ENCODE measurements at places on chromosomes 3 and 15. TPM values are rescaled to one million over a fixed set of nuclear protein-coding genes. Genes with fewer than 3 reads are reported as not detected.

GRCh38 chr3:186638259-186638658 lies 1.9 kb upstream of the FETUB start:
- no peak for DNase-seq

GRM2 gene
- total RNA-seq = 2.4 TPM

CD47 gene
- 161 TPM for total RNA-seq

- DNase-seq = no peak
Observed at GRCh38 chr3:105527535-105527934, 160.8 kb downstream of the ALCAM start.

DNA sequence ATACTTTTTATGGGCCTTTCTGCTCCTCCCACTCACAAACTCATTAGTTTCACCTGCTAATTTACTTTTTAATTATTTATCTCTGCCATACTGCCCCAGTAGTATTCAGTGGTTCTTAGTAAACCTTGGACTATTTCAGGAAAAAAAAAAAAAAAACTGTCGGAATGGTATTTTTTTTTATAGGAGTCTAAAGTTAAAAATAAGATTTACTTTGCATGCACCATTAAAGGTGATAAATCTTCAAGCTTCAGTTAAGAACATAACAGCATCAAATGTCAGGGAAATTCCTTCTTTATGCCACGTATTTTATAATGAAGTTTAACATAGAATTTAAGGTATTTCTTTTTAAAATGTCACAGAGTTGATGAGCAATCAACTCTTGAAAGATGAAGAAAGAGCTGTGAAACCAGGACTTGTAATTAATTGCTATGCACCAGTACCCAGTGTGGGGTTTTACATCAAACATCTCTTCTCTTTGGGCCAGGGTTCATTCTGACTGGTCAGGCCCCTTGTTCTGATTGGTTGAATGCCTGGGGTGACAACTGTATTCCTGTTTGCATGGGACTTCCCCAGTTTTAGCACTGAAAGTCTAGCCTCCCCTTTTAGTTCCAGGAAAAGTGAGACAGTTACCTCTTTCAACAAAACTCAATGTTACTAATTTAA lies 40.3 kb upstream of the PTPRG start:
- no peak for DNase-seq

GRCh38 chr3:16828815-16829214 lies 55.9 kb upstream of the PLCL2 start:
- peak; percentile 63 for DNase-seq

CEP70 gene
- 14.5 TPM for total RNA-seq

RNU5B-1 gene
- 36.1 TPM for total RNA-seq

DNA sequence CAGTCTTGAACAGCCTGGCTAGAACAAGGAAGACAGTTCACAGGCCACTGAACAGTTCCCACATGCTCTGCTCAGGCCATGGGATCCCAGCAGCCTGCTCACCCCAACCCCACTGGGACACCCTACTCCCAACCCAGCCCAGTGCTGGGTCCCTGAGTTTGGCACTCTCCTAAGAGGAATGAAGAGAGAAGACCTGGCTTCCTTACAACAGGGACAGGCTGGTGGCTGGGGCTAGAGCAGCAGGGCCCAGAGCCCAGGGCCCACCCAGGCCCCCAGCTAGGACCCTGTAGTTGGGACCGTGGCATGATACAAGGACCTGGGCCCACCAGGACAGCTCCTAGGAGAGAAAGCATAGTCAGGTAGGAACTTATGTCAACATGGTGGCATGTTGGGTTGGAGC lies 43.4 kb downstream of the SEMA3G start:
- DNase-seq = no peak

- DNase-seq = no peak
Observed at GRCh38 chr3:134640378-134640777, 10.4 kb downstream of the KY start.

NCEH1 gene
- total RNA-seq = 6.8 TPM

- DNase-seq = peak; percentile 13
Observed at GRCh38 chr3:38834110-38834509, 18.1 kb upstream of the SCN10A start.

- DNase-seq = no peak
Observed at GRCh38 chr3:179681492-179682263, 28.8 kb downstream of the USP13 start.

POLR2H gene
- 74.4 TPM for total RNA-seq

- no peak for DNase-seq
Observed at GRCh38 chr3:38582316-38582715, 67.2 kb downstream of the SCN5A start.

- no peak for DNase-seq
Observed at GRCh38 chr3:110974902-110975301, 96.7 kb upstream of the NECTIN3 start.

GRCh38 chr3:105518203-105518602 lies 151.5 kb downstream of the ALCAM start:
- DNase-seq = no peak

GRCh38 chr15:63232405-63232804 lies 43.0 kb downstream of the RAB8B start:
- no peak for DNase-seq

GRCh38 chr3:105436687-105437086 lies 70.0 kb downstream of the ALCAM start:
- DNase-seq = no peak

GRCh38 chr3:122146466-122146865 lies 37.0 kb upstream of the CASR start:
- DNase-seq = peak; percentile 44

- no peak for DNase-seq
Observed at GRCh38 chr15:31372635-31373091, 46.0 kb downstream of the KLF13 start.

PROK2 gene
- total RNA-seq = 0.60 TPM

DNA sequence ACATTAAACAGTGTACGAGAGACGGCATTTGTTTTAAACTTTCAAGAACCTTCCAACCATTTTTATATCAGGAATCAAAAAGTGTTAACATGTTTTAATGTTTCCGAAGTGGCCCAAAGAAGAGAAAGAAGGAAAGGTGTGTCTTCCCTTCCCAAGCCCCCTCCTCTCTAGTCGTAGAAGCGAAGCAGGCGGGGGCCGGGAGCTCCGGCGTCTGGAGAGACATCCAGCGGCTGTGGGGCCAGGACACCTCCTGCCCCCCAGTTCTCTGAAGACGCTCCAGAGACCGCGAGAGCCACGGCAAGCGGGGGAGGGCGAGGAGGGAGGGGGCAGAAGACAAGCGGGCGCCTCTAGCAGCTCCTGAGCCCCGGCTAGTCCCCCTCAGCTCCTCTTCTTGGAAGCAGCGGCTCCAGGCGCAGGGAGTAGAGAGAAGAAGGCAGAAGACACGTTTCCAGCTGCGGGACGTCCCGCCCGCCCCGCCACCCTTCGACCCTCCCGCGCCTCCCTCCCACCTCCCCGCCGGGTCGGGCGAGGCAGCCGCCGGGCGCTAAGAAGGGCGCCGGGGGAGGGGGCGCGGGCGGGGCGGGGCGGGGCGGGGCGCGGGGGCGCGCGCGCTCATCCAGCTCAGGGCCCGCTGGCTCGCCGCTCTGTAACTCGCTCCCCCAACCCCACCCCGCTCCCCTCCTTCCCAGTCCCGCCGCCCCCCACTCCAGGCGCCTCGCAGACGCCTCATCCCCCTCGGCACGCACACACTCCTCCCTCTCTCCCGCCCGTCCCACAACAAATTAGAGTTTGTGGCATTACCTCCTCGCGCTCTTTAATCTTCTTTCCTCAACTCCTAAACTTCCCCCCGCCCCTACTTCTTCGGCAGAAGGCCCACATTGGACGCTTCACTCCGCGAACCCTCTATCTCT lies at the start of gene ZBTB20:
Gene ZBTB20, minus strand, starts transcription at position 871 of the 911 bp plus-strand sequence.
- DNase-seq = peak; percentile 75

RBP2 gene
- total RNA-seq = not detected

GNAT1 gene
- not detected for total RNA-seq

DNA sequence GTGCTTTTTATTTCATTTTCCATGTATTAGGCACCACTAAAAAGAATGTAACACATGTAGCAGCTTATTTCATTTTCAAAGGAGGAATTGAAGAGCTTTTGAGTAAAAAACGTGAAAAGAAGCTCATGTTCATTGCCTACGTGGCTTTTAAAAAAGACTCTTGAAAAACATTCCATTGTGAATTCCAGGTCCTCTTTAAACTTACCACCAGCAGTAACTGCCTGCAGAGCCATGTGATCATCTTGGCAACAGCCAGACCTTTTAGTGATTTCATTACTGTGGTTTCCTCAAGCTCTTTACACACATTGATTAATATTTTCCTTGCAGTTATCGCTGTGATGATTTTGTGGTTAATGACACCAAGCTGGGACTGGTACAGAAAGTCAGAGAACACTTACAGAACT lies 43.8 kb upstream of the FBXL22 start:
- no peak for DNase-seq

GRCh38 chr15:96115642-96116041 lies 214.9 kb upstream of the NR2F2 start:
- no peak for DNase-seq

DNA sequence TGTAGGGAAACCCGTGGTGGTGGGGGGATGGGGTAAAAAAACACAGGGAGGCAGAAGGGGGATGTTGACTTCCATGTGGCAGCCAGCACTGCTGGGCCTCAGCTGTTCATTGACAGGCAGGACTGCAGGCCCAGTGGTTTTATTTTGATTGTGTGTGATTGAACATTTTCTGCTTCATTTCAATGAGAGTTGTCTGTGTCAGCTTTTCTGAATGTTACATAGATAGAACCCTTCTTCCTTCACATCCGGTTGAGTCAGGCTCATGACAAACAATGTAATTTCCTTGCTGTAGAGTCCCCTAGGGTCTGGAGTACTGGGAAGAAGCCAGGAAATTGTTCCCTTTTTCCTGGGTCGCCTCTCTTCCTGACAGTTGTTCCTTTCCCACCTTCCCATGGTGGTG lies 8.2 kb upstream of the RPP25 start:
- DNase-seq = no peak

DNA sequence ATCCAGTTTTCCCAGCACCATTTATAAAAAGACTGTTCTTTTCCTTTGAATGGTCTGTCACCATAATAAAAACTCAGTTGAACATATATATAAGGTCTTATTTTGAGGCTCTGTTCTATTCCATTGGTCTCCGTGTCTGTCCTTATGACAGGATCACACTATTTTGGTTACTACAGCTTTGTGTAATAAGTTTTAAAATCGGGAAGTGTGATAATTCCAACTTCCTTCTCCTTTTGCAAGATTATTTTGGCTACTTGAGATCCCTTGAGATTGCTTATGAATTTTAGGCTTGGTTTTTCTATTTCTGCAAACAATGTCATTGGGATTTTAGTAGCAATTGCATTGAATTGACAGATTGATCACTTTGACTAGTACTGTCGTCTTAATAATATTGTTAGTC lies 35.7 kb downstream of the SACM1L start:
- DNase-seq = no peak

DNA sequence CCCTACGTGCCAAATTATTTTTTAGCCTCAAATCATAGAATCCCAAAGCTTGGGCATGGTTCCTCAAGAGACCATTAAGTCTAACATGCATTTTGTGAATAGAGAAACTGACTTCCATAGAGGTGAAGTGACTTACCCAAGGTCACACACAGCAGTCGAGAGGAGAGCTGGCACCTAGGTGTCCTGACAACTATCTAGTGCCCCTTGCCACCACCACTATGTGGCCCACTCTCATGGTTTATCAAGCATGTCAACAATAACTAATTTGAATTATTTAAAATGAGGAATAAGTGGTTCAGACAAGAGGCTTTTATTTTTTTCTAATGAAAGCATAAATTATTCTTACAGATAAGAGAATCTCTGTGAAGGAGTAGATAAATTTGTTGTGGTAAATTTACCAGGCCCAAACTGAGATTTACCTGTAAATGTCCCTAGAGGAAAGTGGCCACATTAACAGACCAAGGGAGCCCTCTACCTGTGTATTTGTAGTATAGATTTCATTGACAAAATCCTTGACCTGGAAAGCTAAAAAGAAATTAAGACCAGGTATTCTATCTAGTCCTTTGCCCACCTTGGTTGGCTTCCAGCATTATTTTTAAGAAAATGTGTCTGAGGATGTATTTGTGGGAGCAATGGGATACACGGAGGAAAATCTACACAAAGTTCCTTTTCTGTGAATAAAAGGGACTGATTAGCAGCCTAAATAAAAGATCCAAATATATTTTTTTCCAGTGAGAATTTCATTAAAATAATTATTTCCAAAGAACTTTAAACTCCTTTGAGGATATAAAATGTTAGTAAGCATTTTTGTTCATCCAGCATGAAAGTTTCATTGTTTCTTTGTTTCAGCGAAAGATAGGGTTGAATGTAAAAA lies 49.1 kb downstream of the IQCH start:
- DNase-seq = peak; percentile 54

GRCh38 chr15:95176794-95177577 lies 945.6 kb downstream of the MCTP2 start:
- no peak for DNase-seq

XCR1 gene
- not detected for total RNA-seq

DNA sequence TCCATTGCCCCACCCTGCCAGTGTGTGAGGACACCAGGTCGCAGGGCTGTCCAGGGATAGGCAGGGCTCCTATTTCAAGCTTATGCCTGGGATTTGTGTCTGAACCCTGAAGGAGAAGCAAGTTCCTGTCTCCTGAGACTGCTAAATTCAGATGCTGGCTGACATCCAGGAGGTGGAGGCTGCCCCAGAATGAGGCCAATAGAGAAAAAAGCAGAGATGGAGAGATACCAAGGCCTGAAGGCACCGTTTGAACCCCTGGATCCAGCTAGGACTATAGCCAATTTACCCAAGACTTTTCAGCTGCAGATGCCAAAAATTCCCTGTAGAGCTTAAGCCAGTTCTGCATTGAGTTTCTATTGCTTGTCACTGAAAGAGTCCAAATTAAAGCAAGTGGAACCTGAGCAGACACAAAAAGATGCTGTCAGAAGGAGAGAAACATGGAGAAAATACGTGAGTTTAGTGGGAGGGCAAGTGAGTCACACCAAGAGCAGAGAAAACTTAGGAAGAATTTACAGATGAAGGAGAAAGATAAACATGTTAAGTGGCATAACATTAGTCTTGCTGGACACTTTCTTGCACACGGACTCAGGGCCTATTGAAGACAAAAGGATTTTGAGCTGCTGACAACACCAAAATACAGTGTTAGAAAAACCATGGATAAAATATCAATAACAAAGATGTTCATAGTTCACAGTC lies 148.6 kb downstream of the CNTN3 start:
- no peak for DNase-seq

DNA sequence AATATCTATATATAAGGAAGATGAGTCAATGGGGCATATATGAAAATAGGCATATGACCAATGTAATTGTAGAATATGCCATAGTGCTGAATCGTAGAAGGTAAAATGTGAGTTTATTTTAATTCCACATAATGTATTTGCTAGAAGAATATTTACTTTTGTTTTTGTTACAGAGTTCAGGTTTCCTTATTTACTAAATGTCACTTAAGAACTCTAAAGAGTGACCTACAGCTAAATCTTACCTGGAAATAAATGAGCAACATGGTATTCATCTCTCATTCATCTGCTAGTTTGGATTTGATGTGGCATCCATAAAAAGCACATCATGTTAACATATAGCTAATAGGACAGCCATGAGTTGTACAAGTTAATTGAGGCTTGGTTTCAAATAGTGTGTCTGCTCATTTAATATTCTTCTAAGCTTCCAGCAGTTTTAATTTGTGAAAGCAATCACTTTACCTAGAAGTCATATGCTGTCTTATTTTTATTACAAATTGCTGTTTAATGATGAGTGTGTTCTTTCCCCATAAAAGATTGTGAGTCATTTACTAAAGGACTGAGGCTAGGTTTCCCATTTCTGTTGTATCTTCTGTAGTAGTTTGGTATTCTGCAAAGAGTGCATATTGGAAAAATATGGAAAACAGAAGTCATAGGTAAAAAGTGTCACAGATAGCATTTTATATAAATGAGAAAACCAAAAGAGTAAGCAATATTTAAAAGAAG lies 222.1 kb upstream of the POU1F1 start:
- DNase-seq = no peak
